A549 treated with ZK216348 at 1 μM for 4 hours (cell line): ENCODE measurements at places on chromosomes 16 and 17. TPM values are rescaled to one million over a fixed set of nuclear protein-coding genes. Genes with fewer than 3 reads are reported as not detected.

The KRTAP3-2 gene
- total RNA-seq, result not detected in 5 replicates

The TPSG1 gene
- not detected in 5 replicates for total RNA-seq

The ZG16 gene
- not detected in 5 replicates for total RNA-seq

The SPN gene
- total RNA-seq, result 0.08 TPM in 1 of 5 replicates, not detected in the others

The PRR15L gene
- total RNA-seq, result 1.0 to 2.1 TPM (median 1.5 TPM) in 5 replicates

The FN3K gene
- total RNA-seq, result 6.3 to 10.2 TPM (median 9.0 TPM) in 5 replicates

The GLIS2 gene
- total RNA-seq, result 17.5 to 29.4 TPM (median 28.8 TPM) in 5 replicates

The SLC39A11 gene
- total RNA-seq, result 13.9 to 17.3 TPM (median 15.0 TPM) in 5 replicates

The HBA2 gene
- 0.79 TPM in 1 of 5 replicates, not detected in the others for total RNA-seq

The KARS1 gene
- total RNA-seq, result 158 to 171 TPM (median 168 TPM) in 5 replicates

The HOXB1 gene
- total RNA-seq, result not detected in 5 replicates

The CRISPLD2 gene
- total RNA-seq, result 2.6 to 3.5 TPM (median 3.1 TPM) in 5 replicates

The KRT13 gene
- 0.21 to 0.28 TPM in 2 of 5 replicates, not detected in the others for total RNA-seq

The GGA3 gene
- 25.1 to 35.6 TPM (median 29.2 TPM) in 5 replicates for total RNA-seq

The CLEC19A gene
- total RNA-seq, result 0.06 to 0.22 TPM (median 0.09 TPM) in 4 of 5 replicates, not detected in the other
